Natural killer cell treated with Interleukin-12 subunit alpha and Interleukin-12 subunit beta and Interleukin-15 and Interleukin-18, amount 100 ng/mL, for 72 hours (primary cell): ENCODE measurements at places on chromosomes 7 and 10. TPM values are rescaled to one million over a fixed set of nuclear protein-coding genes. Genes with fewer than 3 reads are reported as not detected.
A peak's percentile ranks its signal among the peaks of the same experiment; 100 is the strongest.

DNA sequence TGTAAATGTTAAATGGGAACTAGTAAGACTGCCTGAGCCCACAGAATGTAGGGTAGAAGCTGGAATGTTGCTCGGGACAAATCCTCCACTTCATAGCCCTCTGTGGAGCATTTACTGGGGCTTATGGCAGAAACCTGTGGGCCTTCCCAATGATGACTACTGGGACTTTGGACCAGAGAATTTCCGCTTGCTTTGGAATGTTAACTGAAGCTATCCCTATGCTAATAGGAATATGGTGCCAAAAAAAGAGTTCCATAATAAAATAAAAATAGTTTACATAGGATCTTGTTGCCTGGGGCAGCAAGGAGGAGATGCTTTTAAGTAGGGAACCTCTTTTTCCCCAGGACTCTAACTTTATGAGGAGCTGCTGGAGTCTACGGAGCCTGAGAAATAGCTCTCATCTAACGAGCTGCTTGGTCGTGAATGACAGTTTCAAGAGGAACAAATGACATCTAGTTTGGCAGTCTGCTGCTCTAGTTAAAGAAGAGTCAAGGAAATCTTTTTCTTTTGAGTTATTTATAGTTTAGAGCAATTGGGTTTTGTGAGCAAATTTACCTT lies 5.7 kb upstream of the DYNC2I1 start:
- no peak for DNase-seq

DNA sequence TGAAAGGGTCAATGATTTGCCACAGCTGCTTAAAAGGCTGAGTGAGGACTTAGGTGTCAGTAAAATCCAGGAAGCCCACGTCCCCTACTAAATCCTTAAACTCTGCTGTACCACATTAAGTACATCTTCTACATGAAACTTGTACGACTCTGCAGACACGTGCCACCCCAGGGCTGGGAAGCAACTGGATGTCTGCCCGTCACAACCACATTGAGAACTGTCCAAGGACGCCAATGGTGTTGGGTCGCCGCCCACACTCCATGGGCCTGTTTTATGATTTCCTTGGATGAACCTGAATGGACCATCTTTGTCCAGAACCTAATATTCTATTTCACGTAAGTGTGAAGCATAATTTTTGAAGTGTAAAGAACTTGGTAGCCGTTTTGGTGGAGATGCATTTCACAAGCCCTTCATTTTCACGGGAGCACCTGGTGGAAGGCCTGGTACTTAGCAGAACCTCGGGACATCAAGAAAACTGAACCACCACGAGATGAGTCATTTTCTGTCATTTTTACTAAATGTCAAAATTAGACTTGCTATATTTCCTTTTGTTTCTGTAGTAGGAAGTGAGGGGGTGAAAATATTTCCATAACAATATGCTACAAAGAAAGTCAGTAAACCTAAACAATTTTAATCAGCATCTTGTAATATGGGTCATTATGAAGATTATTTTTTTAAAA lies 134.9 kb downstream of the SFMBT2 start:
- no peak for DNase-seq

DNA sequence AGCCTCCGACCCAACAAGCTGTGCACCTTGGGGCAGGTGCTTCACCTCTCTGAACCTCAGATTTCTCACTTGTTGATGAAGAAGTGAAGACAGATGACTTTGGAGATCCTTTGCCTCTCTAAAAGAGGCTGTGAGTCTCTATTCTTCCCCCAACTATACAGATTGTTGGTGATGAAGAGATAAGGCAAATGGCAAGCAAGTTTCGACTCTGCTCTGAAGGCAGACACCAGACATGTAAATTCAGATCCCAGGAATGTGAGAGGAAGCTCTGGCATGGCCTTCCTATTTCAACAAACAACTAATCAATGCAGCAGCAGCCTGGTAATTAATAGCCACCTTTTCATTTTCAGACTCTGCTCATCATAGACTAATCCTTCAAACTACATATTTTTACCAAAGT lies 74.2 kb upstream of the EGR2 start:
- DNase-seq = no peak

DNA sequence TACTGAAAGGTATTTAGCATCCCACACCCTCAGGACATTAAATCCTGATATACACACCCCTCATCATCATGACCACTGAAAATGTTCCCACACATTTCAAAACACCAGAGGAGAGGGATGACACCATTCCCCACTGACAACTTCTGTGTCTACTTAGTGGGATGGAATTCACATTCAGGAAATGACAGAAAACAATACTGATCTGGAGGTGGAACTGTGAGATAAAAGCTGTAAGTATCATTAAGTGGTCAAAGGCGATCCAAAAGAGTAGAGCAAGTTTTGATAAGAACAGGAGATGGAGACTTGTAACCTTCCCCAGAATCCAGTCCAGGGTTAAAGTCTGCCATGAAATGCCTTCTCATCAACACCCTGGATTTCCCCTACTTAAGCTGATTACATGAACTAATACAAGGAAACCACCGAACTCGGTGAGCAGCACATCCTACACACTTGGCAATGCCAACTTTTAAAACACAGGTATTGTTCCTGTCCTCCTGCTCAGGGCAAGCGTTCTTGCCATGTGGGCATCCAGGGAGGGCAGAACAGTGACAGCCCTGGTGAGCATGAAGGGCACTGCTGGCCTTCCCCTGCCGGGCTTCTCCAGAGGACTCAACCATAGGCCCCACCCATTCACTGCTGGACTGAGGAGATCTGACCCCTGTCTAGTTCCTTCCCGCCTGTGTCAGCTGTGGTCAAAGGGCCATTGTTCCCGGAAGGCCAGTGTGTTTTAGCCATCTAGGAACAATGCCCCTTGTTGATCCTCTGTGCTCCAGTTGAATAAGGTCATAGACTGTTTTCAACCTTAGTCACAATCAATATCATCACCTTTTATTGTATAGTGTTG lies 85.0 kb downstream of the SGMS1 start:
- no peak for DNase-seq

GRCh38 chr10:71359364-71360046 lies 37.2 kb upstream of the CDH23 start:
- no peak for DNase-seq

- DNase-seq = no peak
These were observed 186.8 kb downstream of the CELF2 start for GRCh38 chr10:11204351-11204942.

DNA sequence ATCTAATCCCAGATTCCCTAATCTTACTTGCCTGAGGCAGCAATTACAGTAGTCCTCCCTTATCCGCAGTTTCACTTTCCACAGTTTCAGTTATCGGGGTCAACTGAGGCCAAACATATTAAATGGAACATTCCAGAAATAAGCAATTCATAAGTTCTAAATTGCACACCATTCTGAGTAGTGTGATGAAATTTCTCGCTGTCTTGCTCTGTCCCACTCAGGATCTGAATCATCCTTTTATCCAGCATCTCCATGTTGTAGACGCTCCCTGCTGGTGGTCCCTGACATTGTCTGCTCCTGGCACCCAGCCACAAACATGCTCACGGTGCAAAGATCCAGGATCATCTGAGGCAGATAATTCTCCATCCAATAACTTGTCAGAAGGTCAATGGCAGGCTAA lies 128.7 kb upstream of the CXCL12 start:
- no peak for DNase-seq

DNA sequence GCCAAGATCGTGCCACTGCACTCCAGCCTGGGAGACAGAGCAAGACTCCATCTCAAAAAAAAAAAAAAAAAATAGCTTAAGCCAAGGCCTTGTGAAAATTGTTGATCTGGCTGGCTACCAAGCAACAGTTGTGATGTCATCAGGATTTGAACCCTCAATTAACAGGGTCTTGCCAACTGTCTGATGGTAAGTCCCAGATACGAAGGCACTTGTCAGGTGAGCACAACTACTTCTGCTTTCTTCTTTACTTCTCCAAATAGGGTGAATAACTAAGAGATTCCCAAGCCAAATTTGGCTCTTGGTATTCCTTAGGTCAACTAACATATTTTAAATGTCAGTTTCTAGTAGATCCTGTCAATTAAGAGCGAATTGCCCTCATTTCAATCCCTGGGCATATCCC lies 47.4 kb downstream of the ANKRD61 start:
- no peak for DNase-seq

GRCh38 chr10:16732376-16732775 lies 84.8 kb downstream of the RSU1 start:
- DNase-seq = no peak

GRCh38 chr10:60536529-60537114 lies 146.9 kb upstream of the ANK3 start:
- no peak for DNase-seq

- no peak for DNase-seq
These were observed 236.7 kb downstream of the OTUD1 start for GRCh38 chr10:23675585-23675984.

DNA sequence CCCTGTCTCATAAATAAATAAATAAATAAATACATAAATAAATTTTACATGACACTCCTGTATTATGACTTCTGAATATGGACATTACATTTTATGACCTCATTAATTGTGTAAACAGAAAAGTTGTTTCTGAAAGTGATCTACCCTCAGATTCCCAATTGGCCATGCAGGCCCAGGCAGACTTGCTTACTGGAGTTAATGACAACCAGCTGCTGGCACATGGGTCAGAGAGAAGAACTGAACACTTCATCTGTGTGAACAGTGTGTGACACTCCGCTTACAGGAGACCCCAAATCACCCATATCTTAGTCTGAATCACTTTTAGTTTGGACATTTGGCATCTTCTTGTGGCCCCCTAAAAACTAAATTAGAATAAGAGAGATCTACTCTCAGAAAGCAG lies 31.4 kb downstream of the PARP12 start:
- no peak for DNase-seq

DNA sequence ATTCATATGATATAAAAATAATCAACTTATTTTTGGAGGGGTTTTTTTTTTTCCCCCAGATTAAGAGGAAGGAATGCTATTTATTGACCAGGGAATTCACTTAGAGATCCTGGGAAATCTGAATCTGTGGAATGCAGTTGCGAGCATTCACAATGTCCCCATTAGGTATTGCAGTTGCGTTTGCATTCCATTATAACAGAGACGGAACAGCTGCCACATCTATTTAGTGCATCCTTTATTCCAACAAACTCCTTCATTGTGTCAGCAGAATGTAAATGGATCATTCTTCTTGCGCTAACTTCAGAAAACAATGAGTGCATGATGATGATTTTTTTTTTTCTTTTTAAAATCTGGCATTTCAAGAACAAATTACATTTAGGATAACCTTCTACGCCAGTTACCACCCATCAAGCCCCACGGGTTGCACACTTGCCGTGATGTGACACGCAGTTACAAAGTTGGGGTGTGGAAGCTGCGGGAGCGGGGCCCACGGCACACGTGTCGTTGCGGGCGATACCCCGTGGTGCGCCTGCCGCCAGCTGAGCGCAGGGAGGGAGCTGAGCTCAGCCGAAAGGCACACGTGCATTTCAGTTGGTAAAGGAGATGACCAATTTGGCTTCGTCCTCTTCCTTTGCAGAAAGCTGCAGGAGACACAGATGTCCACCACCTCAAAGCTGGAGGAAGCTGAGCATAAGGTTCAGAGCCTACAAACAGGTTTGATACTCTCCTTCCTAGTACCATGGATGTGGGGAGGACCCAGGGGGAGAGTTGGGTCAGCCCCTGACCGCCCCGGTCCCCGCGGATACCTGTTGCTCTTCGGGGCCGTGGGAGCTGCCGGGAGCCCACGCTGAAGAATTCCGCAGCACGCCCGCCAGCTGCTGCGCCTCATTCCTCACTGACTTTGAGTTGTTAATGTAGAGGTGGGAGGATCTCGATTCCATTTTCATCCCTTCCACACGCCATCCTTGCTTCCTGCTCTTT lies 175.3 kb upstream of the SH2B2 start:
- no peak for DNase-seq

DNA sequence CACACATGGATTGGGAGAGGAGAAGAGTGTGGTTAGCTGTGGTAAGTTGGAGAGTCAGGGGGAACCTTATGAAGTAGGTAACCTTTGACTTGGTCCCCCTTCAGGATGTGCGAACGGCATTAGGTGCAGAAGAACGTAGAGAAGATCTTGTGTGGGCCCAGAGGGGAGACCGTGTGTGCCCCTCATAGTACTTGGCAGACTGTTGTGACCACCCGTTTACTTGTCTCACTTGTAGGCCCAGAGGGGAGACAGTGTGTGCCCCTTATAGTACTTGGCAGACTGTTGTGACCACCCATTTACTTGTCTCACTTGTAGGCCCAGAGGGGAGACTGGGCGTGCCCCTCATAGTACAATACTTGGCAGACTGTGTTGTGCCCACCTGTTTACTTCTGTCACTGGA lies 2.6 kb downstream of the GTPBP4 start:
- no peak for DNase-seq

- DNase-seq = no peak
These were observed 39.4 kb downstream of the CCDC71L start for GRCh38 chr7:106621393-106622132.

- no peak for DNase-seq
These were observed 487.6 kb upstream of the ZMIZ1 start for GRCh38 chr10:78581133-78581694.

- no peak for DNase-seq
These were observed 36.2 kb downstream of the PDLIM1 start for GRCh38 chr10:95254629-95255028.

- DNase-seq = no peak
These were observed 317.8 kb downstream of the SH2D4B start for GRCh38 chr10:80855348-80855971.

GRCh38 chr7:88218836-88219605 lies 817 bp downstream of the SRI start:
- DNase-seq = peak; percentile 77

DNA sequence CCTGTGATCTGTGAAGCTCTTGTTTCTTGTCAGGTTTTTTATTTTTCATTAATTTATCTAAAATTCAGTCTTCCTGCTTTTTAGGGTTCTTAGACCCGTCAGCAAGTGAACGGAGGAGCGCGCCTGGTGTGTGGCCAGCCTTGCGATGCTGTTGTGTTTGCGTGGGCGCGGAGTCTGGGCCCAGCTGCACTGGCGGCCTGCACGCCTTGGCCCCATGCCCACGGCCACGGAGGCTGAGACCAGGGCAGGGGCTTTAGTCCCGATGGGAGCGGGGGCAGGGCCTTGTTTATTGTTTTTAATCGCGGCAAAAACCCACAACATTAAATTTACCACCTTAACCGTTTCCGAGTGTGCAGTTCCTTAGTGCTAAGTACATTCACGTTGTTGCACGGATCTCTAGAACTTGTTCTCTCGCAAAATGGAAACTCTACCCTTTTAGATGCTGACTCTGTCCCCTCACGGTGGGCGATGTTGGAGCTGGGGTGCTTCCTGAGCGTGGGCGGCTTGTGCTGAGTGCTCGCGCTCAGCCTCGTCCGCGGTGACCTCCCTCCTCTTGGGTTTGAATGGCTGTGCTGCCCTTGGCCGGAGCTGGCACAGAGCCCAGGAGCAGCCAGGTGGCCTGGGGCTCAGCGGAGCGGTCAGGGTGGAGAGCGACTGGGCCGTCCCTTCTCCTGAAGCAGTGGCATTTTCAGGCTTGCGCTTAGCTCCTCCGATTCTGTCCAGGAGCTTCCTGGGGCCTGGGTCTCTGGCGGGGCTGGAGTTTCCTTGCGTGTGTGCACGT lies 69.1 kb downstream of the INPP5A start:
- DNase-seq = no peak

- DNase-seq = no peak
These were observed at the start of gene SMARCD3 for GRCh38 chr7:151248346-151249033. Gene SMARCD3 (minus strand): TSS chr7:151248694. CDS start chr7:151248562, 132 bp downstream.

Gene PPP1R17
- total RNA-seq = not detected

Gene ZCCHC24
- 0.73 TPM for total RNA-seq

Gene PWWP2B
- 15.2 TPM for total RNA-seq

Gene TACR2
- not detected for total RNA-seq

Gene ITIH5
- not detected for total RNA-seq

Gene PON3
- total RNA-seq = not detected

Gene LDB1
- 87.9 TPM for total RNA-seq

Gene CALHM1
- not detected for total RNA-seq

Gene SLC29A3
- total RNA-seq = 3.6 TPM

Gene VOPP1
- total RNA-seq = 244 TPM

Gene ARHGAP21
- 25.7 TPM for total RNA-seq
